ENCODE measurements at places on chromosomes 3 and 15.

GRCh38 chr3:44862226-44862637, 520 bp downstream of the TMEM42 start:
- DNase-seq: no peak

DNA sequence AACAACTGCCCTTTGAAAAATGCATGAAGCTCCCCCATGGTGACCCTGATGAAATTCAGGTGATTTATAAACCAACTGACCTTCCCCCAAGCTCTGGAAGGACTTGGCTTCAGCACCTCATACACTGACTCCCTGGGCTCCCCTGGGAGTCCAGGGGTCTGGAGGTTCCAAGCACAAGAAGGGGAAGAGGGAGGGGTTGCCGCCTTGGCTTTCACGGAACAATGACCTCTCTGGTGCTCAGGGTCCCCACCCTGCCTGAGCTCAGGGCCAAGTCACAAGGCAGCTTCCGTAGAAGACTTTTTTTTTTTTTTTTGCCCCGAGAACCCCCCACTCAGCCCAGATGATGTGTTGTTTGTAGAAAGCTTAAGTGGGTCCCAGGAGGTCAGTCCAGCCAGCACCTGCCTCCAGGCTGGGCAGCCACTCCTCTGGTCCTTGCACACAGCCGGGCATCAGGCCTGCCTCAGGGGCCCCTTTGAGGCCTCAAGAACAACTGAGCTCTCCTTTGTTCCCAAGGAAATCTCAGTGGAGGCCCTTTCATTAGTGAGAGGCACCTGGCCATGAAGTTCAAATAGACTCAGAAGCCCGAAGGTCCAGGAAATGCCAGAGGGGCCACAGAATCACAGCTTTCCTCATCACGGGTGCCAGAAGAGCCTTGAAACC, 14.0 kb upstream of the ALAS1 start:
- DNase-seq: no peak

DNA sequence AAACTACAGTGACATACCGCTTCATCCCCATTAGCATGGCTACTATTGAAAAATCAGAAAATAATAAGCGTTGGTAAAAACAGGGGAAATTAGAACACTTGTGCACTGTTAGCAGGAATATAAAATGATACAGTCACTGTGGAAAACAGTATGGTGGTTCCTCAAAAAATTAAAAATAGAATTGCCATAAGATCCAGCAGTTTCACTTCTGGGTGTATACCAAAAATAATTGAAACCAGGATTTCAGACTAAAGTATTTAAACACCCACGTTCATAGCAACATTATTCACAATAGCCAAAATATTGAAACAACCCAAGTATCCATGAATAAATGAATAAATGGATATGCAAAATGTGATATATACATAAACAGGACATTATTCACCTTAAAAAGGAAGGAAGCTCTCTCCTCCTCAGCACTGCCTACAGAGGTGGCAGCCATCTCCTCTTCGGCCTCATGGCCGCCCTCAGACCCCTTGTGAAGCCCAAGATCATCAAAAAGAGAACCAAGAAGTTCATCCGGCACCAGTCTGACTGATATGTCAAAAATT, 34.1 kb downstream of the NGLY1 start:
- DNase-seq: no peak

DNA sequence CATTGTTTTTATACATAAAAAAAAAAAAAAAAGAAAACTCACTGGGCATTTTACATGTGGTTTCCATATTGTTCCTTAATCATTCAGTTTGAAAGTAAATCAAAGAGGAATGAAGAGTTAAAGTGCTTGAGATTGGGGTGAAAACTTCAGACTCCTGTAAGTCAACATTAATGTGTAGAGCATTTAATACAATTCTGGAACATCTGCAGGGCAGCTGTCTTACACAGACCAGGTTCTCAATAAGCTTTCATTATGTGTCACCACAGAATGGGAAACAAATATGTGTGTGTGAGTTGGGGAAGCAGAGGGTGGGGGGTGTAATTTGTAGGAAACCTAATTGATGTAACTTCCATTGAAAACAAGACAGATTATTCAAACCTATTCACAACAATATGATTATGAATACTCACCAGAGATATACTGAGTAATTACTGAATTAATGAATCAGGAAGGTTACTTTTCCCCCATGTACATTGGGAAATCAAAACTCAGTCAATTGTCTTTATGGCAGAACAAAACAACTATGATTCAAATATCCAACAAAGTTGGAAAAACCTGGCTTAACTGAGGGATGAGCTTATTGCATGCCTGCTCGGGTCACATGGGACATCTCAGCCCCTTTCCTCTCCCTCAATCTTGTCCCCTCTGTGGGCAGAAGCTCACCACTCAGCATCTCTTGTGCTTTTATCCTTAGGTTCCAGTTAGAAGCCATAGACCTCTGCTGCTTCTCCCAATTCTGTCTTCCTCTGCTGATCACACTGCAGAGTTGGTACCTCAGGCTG, 281.2 kb upstream of the THBS1 start:
- no peak for DNase-seq

DNA sequence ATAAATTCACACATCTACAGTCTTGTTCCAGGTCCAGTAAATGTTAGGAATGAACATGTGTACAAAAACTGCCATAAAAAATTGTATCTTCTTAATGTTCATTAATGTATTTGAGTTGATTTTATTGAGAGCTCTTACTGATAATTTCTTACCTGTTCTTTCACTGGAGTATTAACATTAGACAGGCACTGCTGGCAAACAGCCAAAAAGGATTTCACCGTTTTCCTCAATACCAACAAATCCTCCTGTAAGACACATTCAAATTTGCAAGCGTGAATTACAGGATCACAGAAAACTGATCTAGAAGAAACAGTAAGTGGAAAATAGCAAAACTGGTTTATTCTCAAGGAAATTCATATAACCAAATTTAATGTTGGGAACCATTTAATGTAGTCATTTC, 127.4 kb downstream of the PCCB start:
- DNase-seq: no peak

- DNase-seq: no peak
Observed at GRCh38 chr15:85383470-85384148, 3.2 kb downstream of the AKAP13 start.

GRCh38 chr3:176328198-176328597, 869.1 kb downstream of the TBL1XR1 start:
- no peak for DNase-seq

- no peak for DNase-seq
Observed at GRCh38 chr3:99747915-99748314, 69.7 kb upstream of the CMSS1 start.

DNA sequence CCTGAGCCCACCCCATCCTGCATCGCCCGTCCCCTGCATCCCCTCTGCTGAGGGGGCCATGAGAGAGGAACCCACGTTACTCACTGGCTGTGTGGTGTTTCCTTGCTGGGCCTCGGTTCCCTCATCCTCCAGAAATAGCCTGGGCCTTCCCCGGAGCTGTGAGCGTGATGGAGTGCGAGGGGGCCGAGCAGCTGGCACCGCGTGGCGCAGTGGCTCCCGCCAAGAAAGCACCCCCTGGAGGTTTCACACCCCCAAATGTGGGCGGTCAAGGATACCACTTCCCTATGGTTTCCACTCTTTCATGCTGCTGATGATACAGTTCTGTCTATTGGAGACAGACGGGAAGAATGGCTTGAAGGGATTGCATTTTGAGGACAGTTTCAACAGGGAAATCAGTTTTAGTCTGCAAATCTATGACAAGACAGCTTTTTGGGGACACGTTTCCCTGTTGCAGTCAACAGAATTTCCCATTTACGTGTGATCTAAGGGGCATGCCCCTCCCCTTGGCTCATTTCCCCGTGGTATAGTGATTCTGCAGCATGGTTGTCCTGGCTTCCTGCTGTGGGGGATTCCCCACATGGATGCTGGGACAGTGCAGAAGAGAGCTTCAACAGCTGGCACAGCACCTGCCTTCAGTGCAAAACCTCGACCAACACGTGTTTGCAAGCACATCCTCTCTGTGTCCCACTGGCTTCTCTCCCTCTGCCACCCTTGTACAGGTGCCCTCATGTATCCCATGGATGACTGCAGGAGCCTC, 377.5 kb downstream of the LRTM1 start:
- no peak for DNase-seq

DNA sequence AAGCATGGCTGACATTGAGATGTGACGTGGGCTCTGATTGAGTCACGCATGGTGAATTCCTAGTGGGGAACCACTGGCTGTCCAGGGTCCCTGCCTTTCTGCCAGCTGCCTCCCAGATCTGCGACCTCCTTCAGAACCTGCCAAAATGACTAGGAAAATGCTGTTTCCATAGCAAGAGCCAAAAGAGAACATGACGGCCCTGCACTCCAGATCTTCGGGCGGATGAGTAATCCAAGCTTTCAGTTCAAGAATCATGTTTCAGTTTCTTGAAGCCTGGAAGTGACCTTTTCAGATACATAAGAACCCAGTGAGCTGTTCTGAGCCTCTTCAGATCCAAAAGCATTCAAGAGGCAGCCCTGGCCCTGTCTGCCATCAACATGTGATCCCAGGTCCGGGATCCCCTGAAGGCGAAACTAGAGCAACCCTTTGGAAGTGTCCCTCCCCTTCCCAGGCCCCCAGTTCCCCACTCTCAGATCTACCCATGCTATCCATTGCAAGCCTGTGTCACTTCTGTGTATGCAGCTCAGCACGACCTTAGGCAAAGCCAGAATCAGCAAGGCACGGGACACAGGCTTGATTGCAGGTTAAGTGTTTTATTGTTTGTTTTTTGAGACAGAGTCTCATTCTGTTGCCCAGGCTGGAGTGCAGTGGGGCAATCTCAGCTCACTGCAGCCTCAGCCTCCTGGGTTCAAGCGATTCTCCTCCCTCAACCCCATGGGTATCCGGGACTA, 19.7 kb downstream of the ANKRD63 start:
- DNase-seq: no peak

- no peak for DNase-seq
Observed at GRCh38 chr3:116246406-116246980, 198.8 kb downstream of the LSAMP start.

DNA sequence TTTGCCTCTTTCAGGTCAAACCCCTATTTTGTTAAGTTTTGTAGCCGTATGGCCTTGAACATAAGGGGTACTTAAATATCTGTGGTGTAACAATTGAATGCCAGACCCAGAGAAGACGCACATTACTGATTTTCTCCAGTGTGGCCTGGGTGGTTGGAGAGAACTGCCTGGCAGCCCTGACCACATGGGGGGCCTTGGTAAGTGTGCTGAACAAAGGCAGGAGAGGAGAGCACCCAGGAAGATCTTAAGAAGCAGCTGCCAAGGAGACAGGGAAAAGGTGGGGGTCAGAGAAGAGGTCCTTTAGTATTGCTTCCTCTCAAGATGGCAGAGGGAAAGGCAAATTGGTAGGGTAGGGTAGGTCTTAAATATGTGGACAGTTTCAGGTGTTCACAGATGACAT, 35.7 kb downstream of the TRANK1 start:
- DNase-seq: no peak

GRCh38 chr3:55963601-55964000, 476.5 kb upstream of the WNT5A start:
- DNase-seq: no peak

DNA sequence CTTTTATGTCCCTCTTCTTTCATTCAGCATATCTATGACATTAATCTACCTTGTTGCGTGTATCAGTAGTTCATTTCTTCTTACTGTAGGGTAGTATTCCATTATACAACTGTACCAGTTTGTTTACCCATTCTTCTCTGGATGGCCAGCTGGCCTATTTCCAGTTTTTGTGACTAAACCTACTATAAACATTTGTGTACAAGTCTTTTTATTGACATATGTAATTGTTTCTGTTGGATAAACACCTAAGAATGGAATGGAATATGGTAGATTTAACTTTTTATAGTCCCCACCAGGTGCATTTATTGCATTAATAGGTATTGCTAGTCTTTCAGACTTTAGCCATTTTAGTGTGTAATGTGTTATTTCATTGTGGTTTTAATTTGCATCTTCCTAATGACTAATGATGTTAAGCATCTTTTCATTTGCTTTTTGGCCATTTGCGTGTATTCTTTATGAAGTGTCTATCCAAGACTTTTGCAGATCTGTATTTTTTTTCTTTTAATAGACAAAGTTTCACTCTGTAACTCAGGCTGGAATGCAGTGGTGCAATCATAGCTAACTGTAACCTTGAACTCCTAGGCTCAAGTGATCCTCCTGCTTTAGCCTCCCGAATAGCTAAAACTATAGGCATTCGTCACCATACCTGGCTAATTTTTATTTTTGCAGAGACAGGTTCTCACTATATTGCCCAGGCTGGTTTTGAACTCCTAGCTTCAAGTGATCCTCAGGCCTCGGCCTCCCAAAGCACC, 41.9 kb upstream of the XRN1 start:
- no peak for DNase-seq

DNA sequence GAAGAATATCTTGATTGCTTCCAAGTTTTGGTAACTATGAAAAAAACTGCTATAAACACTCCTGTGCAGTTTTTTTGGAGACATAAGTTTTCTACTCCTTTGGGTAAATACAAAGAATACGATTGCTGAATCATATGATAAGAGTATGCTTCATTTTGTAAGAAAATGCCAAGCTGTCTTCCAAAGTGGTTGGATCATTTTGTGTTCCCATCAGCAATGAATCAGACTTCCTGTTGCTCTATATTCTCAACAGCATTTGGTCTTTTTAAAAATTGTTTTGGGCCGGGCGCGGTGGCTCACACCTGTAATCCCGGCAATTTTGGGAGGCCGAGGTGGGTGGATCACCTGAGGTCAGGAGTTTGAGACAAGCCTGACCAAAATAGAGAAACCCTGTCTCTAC, 14.5 kb downstream of the BTD start:
- DNase-seq: no peak

DNA sequence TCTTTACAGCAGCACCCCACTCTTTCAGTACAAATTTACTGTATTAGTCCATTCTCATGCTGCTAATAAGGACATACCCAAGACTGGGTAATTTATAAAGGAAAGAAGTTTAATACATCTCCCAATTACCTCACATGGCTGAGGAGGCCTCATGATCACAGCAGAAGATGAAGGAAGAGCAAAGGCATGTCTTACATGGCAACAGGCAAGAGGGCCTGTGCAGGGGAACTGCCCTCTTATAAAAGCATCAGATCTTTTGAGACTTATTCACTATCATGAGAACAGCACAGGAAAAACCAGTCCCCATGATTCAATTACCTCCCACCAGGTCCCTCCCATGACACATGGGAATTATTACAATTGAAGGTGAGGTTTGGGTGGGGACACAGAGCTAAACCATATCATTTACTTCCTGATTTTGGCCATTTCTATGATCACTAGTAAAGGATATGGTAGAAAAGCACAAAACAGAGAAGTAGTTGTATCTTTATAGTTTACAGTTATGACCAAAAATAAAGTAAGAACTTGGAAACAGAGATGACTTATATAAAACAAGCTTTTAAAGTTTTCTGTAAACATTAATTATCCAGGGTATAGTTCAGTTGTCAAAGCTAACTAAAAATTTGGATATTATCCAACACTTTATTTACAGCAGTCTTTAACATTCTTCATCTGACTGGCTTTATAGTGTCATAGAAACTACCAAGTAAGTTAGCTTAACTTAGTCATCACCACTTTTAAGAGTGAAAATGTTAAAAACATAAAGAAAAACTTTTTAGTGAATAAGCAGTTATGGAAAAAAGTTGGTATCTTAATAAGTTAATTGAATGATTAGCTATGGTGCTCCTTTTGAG, 40.2 kb downstream of the P2RY1 start:
- DNase-seq: no peak
